Naive thymus-derived CD8-positive, alpha-beta T cell (primary cell): ENCODE measurements at places on chromosomes 6 and 20.

GRCh38 chr6:74568861-74569260, 637.0 kb downstream of the COL12A1 start:
- no peak for DNase-seq

GRCh38 chr20:45263556-45264266, 9.3 kb upstream of the SLPI start:
- DNase-seq, result no peak

GRCh38 chr6:150634176-150634963, 34.7 kb downstream of the PLEKHG1 start:
- DNase-seq, result no peak

GRCh38 chr20:44073011-44073674, 113.8 kb downstream of the JPH2 start:
- no peak for DNase-seq

- no peak for DNase-seq
Observed at GRCh38 chr6:137549106-137549505, 54.9 kb upstream of the OLIG3 start.

DNA sequence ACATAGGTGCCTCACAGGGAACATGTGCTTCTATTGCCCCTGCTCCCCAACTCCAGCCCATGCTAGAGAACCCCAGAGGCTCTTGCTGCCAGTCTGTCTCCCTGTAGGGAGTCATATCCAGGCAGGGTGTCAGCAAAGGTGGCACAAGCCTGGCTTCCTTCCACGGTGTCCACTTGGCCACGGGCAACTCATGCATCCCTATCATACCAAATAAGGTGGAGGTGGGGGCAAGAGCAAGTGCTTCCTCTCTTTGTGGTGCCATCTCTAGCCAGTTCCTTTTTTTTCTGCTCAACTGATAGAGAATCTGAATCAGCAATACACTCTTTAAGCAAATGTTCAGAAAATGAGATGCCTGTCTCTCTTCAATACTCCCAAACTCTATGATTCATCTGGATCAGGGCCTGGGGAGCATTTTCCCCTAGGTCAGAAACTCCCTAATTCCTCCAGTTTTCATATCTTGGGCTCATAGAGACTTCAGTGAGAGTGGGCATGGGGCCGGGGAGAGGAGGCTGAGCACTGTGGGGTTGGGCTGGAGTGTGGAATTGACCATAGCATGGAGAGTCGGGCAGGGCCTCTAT, 105.1 kb upstream of the GPR6 start:
- DNase-seq, result no peak
